Epithelial cell of esophagus (primary cell): ENCODE measurements at places on chromosomes 7 and 10.

GRCh38 chr7:47327698-47328391, 254.1 kb downstream of the TNS3 start:
- DNase-seq = peak; percentile 61

DNA sequence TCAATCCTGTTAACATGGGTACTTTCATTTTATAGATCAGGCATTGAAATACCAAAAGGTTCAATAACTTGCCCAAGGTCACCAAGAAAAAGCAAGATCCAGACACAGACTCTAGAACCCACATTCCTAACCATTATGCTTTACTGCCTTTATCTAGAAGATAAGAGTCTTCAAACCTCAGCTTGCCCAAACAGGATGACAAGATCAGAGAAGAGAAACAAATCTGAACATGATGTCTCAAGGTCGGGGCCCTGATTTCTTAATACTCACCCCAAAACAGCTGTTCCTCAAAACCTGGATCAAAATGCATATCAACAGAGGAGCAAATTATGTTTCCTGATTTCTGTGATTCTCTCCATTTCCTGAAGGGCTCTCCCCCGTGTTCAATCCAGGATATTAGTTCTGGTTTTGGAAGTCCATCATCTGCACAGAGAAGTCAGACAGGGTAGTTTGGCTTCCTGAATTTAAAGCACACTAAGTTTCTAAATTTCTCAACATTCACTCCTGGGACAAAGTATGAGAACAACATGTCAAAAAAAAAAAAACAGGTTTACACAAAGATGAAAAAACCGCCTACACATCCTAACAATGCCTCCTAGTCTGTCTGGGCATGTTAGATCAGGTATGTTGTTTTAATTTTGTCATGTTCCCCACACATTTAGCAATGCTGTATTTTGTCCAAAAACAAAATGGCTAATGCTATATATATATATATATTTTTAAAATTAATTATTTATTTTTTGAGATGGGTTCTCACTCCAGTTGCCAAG, 16.2 kb downstream of the ZNF786 start:
- peak; percentile 87 for DNase-seq

GRCh38 chr10:115539142-115539762, 446.1 kb downstream of the ATRNL1 start:
- no peak for DNase-seq

DNA sequence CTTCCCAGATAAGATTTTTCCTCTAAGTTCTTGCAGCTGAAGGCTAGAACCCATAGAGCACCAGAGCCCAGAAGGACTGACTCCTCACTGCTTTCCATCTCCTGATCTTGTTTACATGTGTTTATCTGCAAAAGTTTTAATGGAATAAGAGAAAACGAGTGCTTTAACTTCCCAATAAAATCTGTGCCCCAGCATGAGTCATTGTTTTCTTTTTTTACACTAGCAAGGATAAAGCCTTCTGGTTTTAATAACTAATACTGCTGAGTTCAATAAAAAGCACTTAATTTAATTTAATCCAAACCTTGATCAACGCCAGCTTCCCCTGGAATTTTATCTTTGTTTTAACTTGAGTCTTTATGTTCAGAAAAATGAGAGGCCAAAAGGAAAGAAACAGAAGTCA, 227.6 kb downstream of the HPSE2 start:
- DNase-seq = no peak

GRCh38 chr10:4453276-4453675, 372.7 kb upstream of the AKR1E2 start:
- no peak for DNase-seq

- DNase-seq = peak; percentile 22
Measured at GRCh38 chr10:74079936-74080590, 70.6 kb downstream of the AP3M1 start.

DNA sequence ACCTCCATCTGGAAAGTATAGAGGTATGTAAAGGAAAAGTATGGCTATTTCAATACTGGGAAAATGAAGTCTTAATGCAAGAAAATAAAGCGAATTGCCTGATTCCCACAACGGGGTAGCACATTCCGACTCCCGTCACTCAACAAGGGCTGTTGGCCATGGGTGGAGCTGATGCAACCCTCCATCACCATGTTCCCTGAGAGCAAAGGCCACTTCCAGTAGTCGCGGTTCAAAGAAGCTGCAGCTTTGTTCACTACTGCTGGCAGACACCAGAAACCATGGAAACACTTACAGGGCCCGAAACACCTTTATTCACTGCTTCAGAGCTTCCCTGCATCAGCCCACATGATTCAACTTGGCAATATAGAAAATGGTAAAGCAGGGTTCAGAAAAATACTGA, 44.0 kb downstream of the TMEM26 start:
- DNase-seq = no peak

DNA sequence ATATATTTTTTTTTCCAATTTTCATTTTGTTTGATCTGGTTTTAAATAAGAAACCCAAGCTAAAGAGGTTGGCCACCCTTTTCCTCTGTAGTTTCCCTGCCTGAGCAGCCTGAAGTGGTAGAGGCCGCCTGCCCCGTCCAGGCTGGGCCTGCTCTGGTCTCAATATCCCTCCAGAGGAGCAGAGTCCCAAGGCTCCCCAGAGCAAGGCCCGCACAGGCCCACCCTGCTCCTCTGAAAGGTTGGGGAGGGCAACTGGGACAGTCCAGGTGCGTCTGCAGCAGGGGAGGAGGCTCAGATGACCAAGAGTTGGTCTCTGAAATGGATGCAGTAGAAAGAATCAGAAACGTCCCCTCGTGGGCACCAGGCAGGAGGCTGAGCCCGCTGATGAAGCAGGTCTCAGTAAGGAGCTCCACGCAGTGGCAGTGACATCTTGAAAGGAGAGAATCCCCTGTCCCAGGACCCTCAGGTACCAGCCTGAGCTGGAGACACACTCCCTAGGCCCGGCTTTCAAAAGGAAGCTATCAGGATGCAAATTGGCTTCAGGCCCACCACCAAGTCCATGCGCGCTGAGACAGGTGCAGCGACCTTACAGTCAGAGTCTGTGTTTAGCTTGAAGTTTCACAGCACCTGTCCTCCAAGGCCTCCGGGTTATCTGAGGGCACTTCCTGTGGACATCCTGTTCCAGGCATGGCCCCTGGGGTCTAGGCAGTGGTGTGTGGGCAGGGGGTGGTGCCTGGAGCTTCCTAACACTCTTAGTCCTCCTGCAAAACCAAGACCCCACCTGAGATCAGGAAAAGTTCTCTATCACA, 37.7 kb downstream of the EN2 start:
- no peak for DNase-seq

DNA sequence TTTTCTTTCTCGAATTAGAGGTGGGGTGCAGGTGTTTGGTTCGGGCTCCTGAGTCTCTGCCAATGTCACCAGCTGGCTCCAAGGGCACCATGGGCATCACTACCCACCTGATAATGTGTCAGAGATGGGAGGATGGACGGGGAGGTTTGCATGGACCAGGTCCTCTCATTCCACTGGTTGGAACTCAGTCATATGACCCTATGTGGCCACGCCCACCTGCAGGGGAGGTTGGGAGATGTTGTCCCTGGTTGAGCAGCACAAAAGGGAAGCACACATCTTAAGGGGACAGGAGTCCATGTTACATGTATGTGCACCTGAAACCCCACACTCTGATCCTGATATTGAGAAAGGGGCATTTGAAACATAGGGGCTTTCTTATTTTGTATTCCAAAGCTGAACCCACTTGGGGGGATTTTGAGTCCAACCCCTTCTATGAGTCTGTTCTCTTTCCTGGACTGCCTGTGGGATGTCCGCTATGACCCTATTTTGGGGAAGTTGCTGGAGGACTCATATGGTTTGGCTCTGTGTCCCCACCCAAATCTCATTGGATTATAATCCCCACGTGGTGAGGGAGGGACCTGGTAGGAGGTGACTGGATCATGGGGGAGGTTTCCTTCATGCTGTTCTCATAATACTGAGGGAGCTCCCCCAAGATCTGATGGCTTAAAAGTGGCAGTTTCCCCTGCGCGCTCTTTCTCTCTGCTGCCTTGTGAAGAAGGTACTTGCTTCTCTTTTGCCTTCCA, 66.9 kb upstream of the BAIAP2L1 start:
- no peak for DNase-seq

DNA sequence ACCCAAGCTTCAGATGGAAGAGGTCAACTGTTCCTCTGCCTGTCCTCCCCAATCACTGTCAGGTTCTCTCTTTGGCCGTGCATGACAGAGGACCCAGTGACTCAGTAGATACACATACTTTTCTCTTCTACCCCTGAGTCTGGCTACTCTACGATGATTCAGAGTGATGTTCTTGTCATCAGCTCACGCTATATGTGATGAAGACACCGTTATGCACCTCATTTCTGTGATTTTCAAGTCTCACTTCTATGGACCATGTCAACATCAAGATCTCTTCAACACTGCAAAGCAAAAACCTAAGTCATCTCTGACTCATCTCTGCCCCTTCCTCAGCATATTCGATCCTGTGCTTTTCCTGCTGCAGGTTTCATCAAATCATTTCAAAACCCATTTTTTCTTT, 76.6 kb upstream of the DGKI start:
- peak; percentile 78 for DNase-seq

- no peak for DNase-seq
Measured at GRCh38 chr7:104442481-104442880, 114.1 kb downstream of the LHFPL3 start.

- no peak for DNase-seq
Measured at GRCh38 chr10:51459476-51459875, 239.9 kb downstream of the CSTF2T start.

GRCh38 chr7:86937363-86937878, 122.0 kb downstream of the ELAPOR2 start:
- no peak for DNase-seq

DNA sequence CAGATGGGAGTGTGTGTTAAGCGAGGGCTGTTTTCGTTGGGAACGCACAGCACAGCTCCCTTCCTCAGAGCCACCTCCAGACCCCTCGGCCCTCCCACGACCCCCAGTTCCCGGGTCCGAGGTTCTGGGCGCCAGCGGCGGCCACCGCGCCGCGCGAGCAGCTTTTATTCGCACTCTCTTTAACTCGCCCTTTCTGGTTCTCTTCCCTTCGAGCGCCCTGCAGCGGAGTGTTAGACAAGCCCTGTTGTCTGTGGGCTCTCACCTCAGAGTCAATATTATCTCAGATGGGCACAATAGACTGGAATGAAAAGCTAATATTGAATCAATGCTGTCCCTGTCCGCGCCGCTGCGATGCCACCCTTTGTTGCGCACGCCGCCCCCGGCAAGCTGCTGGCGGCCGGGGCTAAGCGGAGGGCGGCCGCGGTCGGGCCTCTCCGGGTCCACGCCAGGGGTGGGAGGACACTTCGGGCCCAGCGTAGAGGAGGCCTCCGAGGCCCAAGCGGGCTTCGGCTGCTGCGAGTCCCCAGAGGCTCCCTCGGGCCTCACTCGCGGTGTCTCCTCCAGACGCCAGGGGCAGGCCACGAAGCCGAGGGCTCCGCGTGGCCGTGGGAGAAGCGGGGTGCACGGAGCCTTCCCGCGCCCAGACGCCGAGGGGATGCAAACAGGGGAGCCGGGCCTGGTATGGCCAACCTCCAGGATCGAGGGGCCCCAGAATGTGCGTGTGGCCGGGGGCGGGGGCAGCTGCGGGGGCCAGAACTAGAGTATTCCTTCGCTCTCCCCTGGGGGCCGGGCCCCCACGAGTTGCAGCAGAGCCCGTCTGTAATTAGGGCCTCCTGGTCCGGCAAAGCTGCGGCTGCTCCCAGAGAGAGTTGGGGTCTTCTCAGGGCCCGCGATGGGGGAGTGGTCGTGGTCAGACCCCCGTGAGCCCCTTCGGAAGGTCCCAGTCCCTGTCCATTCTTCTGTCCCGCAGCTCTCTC, 7.9 kb upstream of the EMX2 start:
- DNase-seq = no peak

GRCh38 chr7:115009736-115010440, 88.0 kb downstream of the MDFIC start:
- DNase-seq = no peak

- DNase-seq = peak; percentile 20
Measured at GRCh38 chr10:31515819-31516402, 196.9 kb downstream of the ZEB1 start.

DNA sequence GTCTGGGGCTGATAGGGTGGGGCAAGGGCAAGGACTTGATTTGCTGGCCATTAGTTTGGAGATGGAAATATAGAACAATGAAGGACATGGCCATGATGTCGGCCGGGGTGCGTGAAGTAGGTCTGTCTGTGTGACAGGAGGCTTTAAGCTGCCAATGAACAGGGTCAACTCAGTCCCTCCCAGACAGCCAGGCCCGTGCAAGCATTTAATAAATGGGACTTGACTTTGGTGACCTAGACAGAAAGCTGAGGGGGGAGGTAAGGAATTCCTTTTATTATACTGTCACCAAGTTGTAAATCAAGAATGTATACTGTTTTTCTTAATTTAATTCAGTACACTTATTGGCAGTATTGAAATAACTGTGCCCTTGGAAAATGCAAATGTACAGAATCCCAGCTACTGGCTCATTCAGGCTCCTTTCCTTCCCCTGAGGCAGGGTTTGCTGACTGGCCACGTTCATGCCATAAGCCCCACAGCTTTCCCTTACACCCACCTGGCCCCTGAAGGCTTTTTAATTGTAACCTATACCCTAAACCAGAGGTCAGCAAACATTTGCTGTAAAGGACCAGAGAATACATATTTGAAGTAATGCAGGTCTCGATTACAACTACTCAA, 87.2 kb downstream of the WIPF3 start:
- no peak for DNase-seq
